Testis (tissue), 5 donors: ENCODE measurements at places on chromosomes 2 and 18. TPM values are rescaled to one million over a fixed set of nuclear protein-coding genes. Genes with fewer than 3 reads are reported as not detected.

TRABD2A gene
- total RNA-seq = 19.1 TPM

GGCX gene
- 31.8 TPM for total RNA-seq

G6PC2 gene
- total RNA-seq = 1.1 TPM

LIPT1 gene
- 12.8 TPM for total RNA-seq

GKN2 gene
- total RNA-seq = not detected

WBP1 gene
- 73.8 TPM for total RNA-seq

REG3A gene
- total RNA-seq = not detected

HOXD13 gene
- 0.31 TPM for total RNA-seq

ZAP70 gene
- 5.5 TPM for total RNA-seq

MATN3 gene
- total RNA-seq = 2.1 TPM

NETO1 gene
- 4.2 TPM for total RNA-seq

CDH19 gene
- total RNA-seq = 5.2 TPM

NDUFAF7 gene
- 60.6 TPM for total RNA-seq

CEP76 gene
- total RNA-seq = 48.6 TPM

ERMN gene
- 1.1 TPM for total RNA-seq

SGPP2 gene
- total RNA-seq = 3.1 TPM

DNA sequence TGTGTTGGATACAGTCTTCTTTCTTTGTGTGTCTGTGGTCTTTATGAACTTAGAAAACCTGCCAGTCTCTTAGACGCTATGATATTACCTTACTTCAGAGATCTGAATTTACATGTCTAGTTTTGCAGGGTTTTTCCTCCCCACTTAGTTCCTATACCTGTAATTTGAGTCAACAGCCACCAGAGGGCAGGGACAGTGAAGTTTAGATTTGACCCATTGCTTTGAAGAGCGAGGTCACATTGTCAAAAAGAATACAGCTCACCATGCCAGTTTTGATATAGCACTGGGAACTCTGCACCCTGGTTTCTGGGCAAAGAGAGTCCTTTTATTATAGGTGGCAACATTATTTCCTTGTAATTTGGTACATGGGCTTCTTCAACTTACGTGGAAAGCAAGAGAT, 102.3 kb downstream of the MAPK4 start:
- no peak for DNase-seq

DNA sequence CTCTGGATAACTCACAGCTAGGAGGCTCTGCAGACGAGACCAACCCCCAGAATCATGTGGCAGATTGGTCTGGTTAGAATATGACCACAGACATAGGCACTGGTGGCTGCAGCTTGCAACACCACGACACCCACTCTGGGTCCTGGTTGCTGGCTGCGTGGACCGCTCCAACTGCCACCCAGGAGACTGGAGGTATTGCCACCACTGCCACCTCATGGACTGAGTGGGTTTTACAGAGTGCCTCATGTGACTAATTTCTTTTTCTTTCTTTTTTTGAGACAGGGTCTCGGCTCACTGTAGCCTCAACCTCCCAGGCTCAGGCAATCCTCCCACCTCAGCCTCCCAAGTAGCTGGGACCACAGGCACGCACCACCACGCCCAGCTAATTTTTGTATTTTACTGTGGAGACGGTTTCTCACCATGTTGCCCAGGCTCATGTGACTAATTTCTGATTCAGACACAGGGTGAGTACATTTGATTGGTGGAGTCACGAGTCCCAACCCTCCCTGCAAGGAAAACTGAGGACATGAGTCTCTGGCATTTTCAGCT, 29.9 kb upstream of the NT5DC4 start:
- DNase-seq = peak; percentile 69

- DNase-seq = no peak
These were observed 23.3 kb downstream of the AOX1 start for GRCh38 chr2:200609028-200609614.

- DNase-seq = no peak
These were observed 21.1 kb upstream of the CSRNP3 start for GRCh38 chr2:165448406-165448805.

GRCh38 chr2:231810905-231811304, 24.7 kb downstream of the COPS7B start:
- DNase-seq = no peak

GRCh38 chr18:31102025-31102684, at the start of gene DSC2:
TSS of gene DSC2 (minus strand) at chr18:31102421. CDS start at chr18:31101971, 450 bp downstream.
- DNase-seq = peak; percentile 25

- no peak for DNase-seq
These were observed 2.3 kb downstream of the LYPD1 start for GRCh38 chr2:132667706-132668105.

DNA sequence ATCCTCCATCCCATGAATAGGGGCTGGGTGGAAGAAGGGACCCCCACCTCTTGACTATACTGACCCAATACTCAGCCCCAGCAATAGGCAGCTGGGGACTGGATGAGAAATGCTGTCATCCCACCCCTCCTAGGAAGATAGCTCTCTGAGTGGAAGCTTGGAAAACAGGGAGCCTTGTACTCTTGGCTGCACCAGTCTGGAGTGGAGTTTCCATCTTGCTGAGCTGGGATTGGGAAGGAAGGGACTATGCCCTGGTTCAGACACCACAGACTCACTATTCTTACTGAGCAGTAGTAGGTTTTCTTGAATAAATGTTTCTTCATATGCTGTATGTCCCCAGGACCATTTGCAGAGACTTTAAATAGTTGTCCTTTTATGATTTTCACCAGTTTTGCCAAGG, 7.4 kb downstream of the DCAF17 start:
- DNase-seq = no peak

- DNase-seq = peak; percentile 55
These were observed 64.9 kb downstream of the MCFD2 start for GRCh38 chr2:46850742-46851141.

GRCh38 chr2:132788310-132788838, 118.4 kb upstream of the LYPD1 start:
- no peak for DNase-seq

- no peak for DNase-seq
These were observed 114.7 kb downstream of the DHRS9 start for GRCh38 chr2:169184074-169184473.

GRCh38 chr18:73563345-73563744, 584.3 kb downstream of the FBXO15 start:
- no peak for DNase-seq

DNA sequence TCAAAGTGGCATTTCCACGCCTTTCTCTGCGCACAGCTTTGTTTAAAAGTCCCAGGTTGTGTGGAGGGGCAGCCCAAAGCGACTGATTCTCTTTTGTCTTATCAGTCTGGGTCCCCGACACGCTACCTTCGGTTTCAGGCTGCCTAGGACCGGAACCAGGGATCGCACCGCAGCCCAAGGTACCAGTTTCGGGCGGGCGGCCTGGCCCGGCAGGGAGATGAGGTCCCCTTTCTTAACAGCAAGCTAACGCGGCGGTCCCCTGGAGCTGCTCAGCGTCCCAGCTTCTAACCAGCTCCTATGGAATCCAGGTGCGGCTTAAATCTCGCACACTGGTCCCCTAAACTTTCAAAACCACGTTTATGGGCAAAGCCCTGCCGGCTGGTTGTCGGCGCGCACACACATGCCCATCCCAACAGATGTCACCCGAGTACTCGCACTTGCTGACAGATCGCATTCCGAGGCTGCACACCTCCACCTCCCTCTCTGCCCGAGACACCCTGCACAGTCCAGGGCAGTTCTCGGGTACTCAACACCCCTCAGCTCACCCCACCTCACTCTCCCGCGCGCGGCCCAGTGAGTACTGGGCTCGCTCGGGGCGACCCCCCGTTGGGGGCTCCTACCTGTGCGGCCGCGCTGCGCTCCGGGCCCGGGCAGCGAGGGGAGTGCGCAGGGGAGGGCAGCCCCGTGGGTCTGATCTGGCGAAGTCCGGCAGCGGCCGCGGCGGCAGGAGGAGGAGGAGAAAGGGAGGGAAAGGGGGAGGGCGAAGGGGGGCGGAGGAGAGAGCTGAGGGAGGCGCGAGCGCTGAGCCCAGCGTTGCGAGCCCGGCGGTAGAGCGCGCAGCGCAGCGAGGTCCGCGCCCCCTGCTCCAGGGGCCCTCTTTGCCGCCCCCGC, at the start of gene EFEMP1:
EFEMP1 (minus strand) TSS at position 692 of the 891 bp plus-strand sequence. CDS start 1,342 bp downstream, outside the sequence.
- DNase-seq = peak; percentile 46

- DNase-seq = no peak
These were observed 30.8 kb upstream of the CCL20 start for GRCh38 chr2:227782804-227783203.

DNA sequence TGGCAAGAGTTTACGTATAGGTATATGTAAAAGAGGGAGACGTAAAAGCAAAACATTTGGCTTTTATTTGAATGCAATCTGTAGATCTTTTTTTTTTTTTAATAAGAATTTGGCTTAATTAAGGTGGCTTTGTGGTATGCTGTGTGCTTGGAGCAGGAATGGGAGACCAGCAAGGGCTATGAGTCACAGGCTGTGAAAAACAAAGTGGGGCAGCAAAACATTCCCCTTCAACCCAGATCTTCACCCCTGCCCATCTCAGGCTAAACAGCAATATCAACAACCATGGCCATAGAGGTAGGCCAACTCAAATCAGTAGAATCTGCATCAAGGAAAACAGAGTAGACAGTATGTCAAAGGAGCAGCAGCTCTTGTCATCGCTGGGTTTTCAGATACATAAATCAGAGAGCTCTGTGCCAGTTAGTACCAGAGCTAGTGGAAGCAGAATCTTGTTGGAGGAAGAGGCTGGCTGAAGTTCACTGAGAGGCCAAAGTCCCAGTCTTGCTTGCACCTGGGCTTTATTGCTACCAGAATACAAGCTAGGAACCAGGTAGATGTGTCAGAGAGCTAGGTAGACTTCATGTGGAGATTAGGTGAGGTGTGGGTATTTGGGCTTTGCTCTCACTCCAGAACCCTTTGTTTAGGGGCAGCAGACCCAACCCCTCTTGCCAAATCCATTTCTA, 191.5 kb upstream of the FANCL start:
- no peak for DNase-seq

DNA sequence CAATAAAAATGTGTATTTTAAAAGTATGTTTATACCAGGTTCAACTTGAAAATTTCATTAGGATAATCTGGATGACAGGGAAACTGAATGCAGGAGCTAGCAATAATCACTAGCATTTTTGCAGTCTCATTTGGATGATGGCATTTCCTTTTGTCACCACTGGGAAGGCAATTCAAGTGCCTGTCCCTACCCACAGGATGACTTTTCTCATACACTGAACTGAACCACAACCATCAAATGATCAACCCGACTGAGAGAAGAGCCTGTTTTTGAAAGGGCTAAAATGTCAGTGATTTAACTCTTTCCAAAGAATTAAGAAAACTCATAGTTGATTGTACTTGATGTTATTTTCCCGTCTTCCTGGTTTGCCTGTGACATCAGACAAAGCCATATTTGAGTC, 115.0 kb downstream of the FAM124B start:
- DNase-seq = no peak

- DNase-seq = no peak
These were observed 19.9 kb downstream of the FAM98A start for GRCh38 chr2:33579227-33579626.

DNA sequence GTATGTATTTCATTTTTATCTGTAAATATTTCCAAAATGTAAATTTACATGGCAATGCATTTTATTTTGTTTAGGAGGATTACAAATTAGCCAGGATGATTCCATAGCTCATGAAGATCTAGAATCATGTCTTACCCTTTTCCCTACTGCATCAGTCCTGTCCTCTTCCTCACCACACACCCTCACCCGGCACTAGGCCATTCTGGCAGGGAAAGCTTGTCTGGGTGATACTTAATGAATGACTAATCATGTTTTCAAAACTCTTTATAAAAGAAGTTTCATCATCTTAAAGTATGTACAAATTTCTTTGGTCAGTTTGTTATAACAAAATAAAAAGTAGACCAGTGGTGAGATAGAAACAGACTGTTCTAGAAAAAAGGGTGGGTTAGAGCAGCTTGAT, 283.3 kb upstream of the VWC2L start:
- DNase-seq = no peak

- DNase-seq = no peak
These were observed 5.5 kb upstream of the SLC4A3 start for GRCh38 chr2:219621935-219622334.

DNA sequence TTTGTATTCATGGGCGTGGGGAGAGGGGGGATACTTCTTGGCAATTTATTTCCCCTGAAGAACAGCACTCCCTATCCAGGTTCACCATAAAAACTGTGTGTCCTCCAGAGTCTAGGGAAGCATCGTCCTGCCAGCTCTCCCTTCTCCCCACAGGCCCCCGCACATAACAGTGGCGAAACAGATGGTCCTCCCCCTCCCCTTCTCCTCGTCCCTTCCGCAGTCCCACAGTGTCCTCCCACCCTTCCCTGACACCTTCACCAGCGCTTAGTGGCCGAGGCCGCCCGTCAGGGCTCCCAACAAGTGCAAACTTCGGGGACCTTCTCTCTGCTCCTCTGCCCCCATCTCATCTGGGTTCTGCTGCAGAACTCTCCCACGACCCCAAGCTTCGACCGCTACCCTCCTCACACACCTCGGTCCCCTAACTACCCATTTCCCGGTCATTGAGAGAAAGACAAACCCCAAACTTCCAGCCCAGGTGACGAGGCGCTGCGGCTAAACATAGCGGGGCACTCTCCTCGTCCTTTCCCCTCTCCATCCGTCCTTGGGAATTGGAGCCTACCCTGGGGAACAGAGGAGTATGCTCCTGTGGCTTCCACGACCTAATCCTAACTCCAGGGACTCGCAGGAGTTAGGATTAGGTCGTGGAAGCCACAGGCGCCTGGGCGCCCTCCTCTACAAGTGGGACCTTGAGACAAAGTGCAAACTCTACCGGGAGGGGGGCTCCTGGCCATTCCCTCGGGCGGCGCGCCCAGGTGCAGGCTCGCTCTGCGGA, 971 bp downstream of the ZNF385B start:
- DNase-seq = peak; percentile 57

GRCh38 chr2:40227210-40227609, 224.7 kb downstream of the SLC8A1 start:
- DNase-seq = no peak

GRCh38 chr2:46056541-46056940, 240.7 kb upstream of the EPAS1 start:
- DNase-seq = no peak

DNA sequence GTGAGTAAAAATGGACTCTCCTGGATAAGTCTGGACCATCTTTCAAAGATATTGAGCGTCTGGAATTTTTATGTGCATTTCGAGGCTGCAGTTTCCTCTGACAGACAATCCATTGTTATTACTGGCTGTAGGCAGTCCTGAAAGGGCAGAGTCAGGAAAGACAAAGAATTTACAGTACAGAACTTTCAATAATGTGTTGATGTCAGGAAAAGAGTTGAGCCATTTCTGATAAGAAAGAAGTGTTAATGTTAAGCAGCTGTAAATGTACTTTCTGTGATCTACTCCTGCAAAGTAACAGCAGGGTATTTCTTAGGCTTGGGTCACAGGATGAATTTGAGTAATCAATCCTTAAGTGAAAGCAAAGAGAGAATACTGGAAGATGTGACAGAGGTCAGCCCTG, 29.8 kb downstream of the TSPYL6 start:
- no peak for DNase-seq

GRCh38 chr2:215567504-215567903, 131.6 kb upstream of the FN1 start:
- no peak for DNase-seq

GRCh38 chr2:88599527-88599926, 27.7 kb downstream of the EIF2AK3 start:
- no peak for DNase-seq

DNA sequence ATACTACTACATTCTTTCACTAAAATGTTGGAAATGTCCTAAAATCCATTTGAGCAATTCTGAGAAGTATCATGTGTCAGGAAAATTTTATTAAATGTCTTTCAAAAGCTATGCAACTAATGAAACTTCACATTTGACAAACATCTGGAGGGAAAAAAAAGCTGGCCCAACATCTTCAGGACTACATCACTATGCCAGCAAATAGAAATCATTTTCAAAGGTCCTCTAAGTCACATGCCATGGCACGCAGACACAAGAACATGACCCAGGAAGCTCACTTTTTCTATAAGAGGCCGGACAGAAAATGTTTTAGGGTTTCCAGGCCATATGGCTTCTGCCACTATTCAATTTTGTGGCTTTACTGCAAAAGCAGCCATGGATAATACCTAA, 11.6 kb downstream of the KANSL3 start:
- no peak for DNase-seq
